CD4-positive, alpha-beta T cell treated with Interleukin-1 beta for 1 hour (primary cell): ENCODE measurements at places on chromosomes 6 and 20.

GRCh38 chr20:13877793-13878192 is 93.0 kb downstream of the NDUFAF5 start:
- DNase-seq: no peak

DNA sequence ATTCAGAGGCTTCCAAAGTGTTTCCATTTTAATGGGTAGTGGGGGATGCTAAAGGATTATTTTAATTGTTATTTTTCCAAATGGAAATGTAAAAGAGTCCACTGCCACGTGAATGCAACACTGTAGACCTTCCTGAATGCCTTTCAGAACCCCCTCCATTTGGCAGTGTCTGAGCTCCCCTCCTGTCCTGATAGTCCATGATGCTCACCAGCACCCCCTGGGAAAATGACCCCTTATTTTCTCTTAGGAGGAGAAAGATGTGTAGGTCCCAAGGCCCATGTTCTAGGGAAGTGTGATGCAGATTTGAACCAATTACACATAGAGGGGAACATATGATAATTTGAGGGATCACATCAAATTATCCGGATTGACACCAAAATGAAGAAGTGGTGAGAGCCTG is 46.8 kb upstream of the SH3BGRL2 start:
- DNase-seq: no peak

DNA sequence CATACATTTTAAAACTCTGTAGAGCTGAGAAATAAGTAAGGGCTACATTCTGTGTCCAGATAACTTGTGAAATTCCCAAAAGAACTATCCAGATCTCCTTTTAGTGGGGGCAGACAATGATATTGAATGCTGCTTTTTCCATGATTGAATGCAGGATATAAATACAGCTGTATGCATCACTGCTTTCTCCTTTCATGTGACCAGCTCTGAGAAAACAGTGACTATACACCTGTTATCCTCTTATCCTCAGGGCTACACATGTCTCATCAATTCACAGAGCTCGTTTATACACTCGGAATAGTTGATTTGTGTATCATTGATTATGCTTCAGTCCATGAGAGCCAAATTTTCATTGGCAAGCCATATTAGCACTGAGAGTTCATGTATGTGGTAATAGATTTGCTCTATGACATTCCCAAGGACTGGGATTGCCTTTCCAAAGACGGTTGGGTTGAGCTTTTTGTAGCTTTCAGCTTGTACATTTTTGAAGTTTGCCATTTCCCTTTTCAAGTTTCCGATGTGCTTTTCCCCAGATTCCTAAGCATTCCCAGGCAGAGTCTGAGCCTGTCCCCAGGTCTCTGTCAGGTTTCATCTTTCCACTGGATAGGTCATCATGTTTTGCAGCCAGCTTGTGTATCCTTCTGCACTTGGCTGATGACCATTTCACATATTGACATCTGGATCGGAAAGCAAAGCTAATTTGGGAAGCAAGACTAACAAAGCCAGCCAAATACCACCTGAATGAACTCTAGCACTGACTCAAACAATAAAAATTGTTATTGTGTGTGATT is 97.7 kb downstream of the RFX6 start:
- DNase-seq: no peak

GRCh38 chr6:33744001-33744848 is 2.5 kb downstream of the IP6K3 start:
- peak; percentile 66 for DNase-seq

GRCh38 chr6:470901-471448 is 79.4 kb downstream of the IRF4 start:
- DNase-seq: no peak

GRCh38 chr6:126905917-126906316 is 212.6 kb upstream of the RSPO3 start:
- DNase-seq: no peak

DNA sequence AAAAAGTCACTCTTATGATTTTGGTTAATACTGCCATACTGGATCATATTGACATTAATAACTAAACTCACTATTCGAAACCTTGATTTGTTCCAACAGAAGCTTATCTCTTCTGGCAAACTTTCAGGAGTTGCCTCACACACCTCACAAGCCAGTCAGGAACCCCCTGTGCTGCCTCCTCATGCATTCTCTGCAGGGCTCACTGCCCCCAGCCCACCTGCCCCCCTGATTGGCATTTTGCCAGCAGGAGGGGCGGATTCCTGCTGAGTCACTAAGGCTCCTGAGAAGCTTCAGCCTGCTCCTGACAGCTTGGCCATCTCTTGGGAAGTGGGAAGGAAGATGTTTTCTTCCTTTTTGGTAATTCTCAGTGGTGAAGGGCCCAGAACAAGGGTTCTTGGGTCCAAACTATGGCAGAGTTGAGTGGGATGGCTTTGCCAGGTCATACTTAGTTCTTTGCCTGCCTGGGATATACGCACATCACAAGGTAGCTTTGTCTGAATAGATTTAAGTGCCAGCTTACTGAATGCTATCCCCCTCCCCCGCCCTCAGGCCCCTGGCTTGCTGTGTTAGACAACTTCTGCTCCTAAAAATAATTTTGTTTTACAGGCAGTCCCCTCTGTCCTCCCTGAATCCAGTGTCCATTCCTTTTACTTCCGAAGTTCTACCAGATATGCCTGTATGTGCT is 31.4 kb downstream of the SLC35F1 start:
- DNase-seq: no peak

DNA sequence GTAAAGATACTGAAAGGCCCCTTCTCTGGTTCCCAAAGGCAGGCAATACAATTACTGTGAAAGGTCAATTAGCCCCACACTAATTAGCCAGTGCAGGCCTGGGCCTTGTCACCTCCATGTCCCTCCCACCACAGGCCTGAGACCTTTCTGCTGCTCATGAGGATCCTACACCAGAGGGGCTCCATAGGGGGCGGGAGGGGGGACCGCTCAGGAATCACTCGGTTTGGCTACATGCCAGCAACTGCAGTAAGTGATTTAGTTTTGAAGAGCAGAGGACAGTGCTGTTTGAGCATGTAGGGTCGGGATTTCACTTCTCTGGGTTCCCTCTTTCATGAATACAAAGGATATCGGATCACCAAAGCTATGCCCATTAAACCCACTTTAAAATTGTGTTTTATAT is 455.6 kb downstream of the PRKN start:
- DNase-seq: no peak

DNA sequence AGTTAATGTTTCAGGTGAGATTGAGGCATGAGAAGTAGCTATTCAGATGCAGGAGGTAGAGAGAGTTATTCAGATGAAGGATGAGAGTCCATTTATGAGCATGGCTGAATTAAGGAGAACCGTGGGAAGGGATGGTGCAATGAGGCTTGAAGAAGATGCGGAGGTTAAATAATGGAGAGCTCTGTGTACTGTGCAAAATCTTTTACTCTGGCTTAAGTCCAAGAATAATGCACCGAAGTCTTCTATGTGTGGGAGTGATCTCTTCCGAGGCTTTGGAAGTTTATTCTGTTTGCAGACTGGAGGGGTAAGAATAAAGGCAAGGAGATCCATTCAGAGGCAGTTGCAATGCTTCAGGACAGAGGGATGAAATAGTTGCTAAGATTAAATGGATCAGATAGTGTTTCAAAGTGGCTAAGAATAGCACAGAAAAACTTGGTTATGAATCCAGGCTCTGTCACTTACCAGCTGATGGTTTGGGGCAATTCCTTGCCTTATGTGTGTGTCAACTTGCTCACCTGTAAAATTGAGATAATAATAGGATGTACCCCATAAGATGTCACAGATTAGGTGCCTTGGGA is 467.1 kb downstream of the HDGFL1 start:
- DNase-seq: no peak

DNA sequence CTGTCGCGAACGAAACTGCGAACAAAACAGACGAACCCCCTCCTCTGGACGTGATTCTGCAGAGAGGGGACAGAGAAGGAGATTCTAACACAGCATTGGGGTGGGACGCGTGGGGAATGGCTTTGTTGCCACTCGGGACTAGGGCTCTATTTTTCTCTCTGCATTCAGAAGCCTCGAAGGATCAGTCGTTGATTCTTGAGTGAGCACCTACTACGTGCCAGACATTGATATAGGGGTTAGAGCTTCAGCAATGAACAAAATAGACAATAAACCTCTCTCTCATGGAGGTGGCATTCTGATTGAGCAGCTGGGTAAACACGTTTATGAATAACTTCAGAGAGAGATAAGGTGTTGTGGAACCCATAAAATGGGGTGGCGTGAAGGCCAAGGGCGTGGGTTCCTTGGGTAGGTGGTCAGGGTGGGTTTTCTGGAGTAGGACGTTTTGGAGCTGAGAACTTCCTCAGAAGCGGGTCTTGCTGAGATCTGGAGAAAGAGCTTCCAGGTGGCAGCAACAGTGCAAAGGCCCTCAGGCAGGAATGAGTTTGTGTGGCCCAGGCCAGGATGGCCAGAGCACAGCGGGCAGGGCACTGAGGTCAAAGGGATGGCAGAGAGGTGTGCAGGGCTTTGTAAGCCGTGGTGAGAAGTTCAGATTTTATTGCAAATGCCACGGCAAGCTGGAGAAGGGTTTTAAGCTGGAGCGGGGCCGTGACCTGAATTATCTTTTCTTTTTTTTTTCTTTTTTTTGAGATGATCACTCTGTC is 884 bp downstream of the SLC2A10 start:
- no peak for DNase-seq

DNA sequence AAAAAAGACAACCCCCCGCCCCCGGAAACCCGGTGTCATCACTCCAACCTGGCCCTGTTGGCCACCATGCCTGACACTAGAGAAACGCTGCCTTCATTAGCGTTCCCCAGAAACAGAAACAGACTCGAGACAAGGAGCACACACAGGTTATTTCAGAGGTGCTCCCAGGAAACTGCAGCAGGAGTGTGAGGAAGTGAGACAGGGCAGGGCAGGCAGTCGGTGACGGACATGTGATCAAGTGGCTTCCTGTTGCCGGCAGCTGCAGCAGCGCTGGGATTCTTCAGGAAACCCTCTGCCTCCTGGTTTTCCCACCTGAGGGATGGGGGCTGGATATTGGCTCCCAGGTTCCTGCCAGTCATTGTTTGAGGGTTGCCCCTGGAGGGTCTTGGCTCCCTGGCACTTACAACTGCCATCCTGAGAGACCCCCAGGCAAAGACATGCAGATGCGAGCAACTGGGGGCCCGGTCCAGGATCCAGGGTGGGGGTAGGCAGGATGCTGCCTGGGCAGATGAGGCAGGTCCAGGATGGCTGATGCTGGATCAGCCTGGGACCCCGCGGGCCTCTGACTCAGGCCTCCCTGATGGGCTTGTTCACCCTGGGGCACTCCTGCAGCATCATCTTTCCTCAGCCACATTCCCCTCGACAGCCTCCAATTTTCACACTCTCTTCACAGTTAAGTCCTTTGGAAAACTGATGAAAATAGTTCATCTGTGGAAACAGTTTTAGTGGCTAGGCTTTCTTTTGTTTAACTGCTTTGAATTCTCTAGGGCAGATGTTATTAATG is 150.7 kb upstream of the SYNDIG1 start:
- DNase-seq: no peak

DNA sequence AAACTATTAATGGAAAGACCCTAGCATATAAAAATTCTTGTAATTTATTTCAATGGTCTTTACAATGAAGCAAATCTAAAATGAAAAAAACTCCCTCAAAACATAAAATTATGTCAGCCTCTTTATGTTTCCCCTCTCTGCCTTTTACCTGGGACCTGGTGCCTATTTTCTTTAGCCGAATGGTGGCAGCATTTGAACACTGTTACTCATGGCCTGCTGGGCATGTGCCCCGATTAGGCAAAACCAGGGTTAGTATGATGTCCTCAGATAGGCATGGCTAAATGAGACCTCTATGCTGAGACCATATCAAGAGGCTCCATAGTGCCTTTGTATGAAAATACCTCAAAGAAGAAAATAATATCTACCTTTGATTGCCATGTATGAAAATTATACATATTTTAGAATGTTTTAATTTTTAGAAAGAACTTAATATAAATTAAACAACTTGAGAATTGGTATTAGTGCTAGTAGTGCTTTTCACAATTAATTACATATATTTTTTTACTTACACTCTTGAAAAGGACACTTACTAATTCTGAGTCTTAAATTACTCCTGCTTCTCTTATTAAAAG is 22.5 kb upstream of the C6orf58 start:
- peak; percentile 7 for DNase-seq

DNA sequence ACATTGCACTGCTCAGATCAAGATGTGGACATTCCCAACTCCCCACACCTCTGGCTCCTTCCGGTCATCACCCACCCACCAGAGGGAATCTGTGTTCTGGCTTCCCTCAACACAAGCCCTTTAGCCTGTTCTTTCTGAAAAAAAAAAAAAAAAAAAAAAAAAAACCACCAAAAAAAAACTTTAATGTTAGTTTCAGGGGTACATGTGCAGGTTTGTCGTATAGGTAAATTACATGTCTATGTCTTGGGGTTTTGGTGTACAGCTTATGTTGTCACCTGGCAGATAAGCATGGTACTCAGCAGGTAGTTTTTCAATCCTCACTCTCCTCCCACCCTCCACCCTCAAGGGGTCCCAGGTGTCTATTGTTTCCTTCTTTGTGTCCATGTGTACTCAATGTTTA is 135.8 kb upstream of the FOXA2 start:
- DNase-seq: no peak

- DNase-seq: no peak
These were observed 558.2 kb downstream of the CDH26 start for GRCh38 chr20:60516442-60516841.

GRCh38 chr6:72941751-72942150 is 283.5 kb downstream of the KHDC1L start:
- DNase-seq: no peak

DNA sequence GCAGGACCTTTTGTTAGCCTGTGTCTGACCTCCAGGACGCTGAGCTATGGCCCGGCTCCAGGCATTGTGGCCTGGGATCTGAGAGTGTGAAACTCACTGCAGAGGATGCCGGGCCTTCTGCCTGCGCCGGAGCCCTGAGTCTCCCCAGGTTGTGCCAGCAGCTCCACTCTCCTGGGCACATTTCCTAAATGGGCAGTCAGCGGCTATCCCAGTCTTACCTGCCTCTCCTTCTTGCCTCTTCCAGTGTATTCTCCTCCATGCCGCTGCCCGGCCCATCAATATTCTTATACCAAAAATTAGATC is 397.8 kb downstream of the CDH4 start:
- no peak for DNase-seq

DNA sequence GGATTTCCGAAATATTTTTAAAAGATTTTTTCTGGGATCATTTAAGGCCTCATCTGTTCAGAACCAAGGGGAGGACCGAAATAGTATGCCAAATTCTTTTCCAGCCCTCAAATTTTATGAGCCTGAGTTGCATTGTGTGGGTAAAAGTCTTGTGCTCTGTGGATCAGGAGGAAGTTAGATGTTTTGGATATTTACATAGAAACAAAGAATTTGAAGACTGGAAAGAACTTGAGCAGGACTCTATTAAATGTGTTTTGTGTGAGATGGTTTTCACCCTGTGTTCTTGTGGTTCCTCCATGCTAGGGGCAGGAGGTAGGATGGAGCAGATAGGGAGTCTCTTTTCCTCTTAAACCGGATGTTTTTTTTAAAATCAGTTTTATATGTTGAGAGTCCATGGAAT is 329.1 kb downstream of the LAMA2 start:
- no peak for DNase-seq

- DNase-seq: no peak
These were observed 159.3 kb upstream of the SHLD1 start for GRCh38 chr20:5590899-5591298.
